ENCODE measurements at places on chromosomes 4 and X.
A peak's percentile ranks its signal among the peaks of the same experiment; 100 is the strongest.

GRCh38 chrX:111648802-111649201 is 32.2 kb upstream of the ALG13 start:
- no peak for DNase-seq

- DNase-seq, result no peak
These were observed 42.7 kb downstream of the CNOT6L start for GRCh38 chr4:77776182-77777134.

GRCh38 chrX:69121321-69122000 is 43.8 kb downstream of the PJA1 start:
- no peak for DNase-seq

GRCh38 chr4:13007802-13008470 is 476.2 kb downstream of the RAB28 start:
- no peak for DNase-seq

DNA sequence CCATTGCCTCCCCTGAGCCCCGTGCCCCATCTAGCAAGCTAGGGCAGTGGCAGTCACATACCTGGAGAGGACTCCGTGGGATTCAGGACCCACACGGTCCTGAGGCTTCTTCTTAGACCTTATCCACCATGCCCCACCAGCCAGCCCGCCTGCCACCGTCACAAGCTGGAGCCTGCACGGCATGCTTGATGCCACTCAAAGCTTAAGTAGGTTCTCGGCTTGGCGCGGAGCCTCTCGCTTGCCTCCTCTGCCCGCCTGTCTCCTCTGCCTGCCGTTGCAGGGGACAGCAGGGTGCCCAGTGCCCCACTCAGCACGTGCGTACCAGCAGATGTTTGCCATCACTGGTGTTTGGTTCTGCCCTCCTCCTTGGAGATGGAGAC is 14.1 kb downstream of the PSAPL1 start:
- no peak for DNase-seq

GRCh38 chrX:154398668-154399526 is 720 bp downstream of the RPL10 start:
- DNase-seq, result peak; percentile 77

GRCh38 chr4:123345935-123346300 is 50.7 kb upstream of the SPRY1 start:
- DNase-seq, result no peak

- no peak for DNase-seq
These were observed 343.6 kb downstream of the ARHGAP10 start for GRCh38 chr4:148075438-148075837.

DNA sequence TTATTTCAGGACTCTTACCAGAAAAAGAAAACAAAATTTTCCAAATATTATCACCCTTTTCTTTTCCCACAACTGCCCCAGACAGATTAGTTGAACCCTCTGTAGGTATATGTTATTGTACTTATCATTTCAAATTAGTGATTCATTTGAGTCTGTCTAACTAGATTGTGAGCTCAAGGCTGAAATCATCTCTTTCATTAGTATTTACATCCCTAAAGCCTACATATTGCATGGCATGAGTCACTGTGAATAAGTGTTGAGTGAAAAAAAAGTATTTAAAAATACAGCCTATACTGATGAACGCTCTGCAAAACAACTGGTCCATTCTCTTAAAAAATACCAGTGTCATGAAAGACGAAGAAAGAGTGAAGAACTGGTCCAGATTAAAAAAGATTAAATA is 3.9 kb downstream of the PAGE3 start:
- DNase-seq, result no peak

- DNase-seq, result no peak
These were observed 58.5 kb upstream of the PRDM8 start for GRCh38 chr4:80138551-80139538.

DNA sequence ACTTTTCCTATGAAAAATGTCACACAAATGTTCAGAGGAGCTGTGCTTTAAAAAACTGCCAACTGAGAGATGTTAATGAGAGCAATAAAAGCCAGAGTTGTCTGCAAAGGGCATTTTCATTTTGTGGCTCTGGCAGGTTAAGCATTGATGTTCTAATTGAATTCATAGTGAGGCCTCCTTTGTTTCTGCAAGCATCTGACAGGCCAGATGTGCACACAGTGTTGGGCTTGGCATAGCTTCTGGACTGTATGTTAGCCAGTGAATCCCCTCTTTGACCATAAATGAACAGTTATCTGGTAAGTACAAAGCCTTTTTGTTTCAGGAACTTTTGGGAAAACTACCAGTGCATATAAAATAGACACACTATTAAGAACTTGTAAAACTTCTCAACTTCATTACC is 81.9 kb downstream of the JADE3 start:
- no peak for DNase-seq

- no peak for DNase-seq
These were observed 69.3 kb downstream of the BMP2K start for GRCh38 chr4:78845472-78845871.

- no peak for DNase-seq
These were observed 105.1 kb upstream of the SLC34A2 start for GRCh38 chr4:25550376-25551030.

GRCh38 chrX:53599781-53600396 is 86.6 kb downstream of the HUWE1 start:
- DNase-seq, result no peak

DNA sequence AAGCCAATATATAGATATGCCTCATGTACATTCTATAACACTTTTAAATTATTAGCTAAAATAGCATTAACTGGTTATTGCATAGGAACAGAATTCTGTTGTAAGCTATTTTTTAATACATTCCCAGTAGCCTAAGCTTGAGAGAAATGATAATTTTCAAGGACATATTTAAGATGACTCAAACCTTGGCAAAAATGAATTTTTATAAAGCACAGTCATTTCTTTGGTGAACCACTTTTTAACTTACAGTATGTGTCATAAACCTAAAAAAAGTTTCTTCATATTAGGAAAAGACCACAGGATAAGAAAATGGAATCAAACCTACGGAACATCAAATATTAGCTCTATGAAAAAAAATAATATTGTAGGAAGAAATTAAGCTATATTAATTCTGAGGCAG is 986.3 kb downstream of the STIM2 start:
- no peak for DNase-seq

DNA sequence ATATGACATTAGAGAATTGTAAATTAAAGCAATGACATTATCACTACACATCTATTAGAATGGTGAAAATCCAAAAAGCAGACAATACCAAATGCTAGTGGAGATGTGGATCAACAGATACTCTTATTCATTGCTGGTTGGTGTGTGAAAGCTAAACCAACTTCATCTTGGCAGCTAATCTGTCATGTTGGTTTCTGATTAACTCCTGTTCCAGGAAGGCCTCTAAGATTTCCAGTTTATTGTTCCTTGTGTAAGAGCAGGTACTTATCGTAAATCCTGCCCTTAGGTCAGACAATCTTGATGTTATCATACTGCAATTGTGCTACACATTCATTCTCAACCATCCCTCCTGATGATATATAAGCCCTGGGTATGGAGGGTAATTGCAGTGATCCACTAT is 809.0 kb upstream of the DIAPH2 start:
- no peak for DNase-seq

- no peak for DNase-seq
These were observed 58.6 kb downstream of the DDX60L start for GRCh38 chr4:168421671-168422070.

- no peak for DNase-seq
These were observed 32.0 kb downstream of the PAGE2 start for GRCh38 chrX:55120761-55121358.
